ENCODE measurements at places on chromosomes 7 and 10. TPM values are rescaled to one million over a fixed set of nuclear protein-coding genes. Genes with fewer than 3 reads are reported as not detected.

CARD11 gene
- not detected for total RNA-seq

BLVRA gene
- total RNA-seq, result 41.2 TPM

CTNNA3 gene
- total RNA-seq, result not detected

IMMP2L gene
- 28.1 TPM for total RNA-seq

DNA sequence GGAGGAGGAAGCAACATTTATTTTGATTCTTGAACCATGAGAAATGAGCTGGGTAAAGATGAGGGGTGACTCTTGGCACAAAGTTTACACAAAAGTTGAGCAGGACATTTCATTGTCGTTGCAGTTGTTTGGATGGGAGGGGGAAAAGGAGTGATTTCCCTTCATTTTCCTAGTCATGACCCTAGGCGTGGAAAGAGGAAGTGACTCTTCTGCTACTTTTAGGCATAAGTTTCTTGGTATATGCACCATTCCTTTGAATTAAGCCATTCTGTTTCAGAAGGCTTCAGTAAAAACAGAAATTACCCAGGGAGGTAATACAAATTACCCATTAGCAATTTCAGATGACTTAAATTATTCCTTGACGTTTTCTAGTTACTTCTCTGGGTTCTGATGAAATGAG, 113.9 kb upstream of the FAM171A1 start:
- no peak for DNase-seq
- no peaks in the 10 kb centered on the region for H3K4me1 ChIP-seq
- no peak overlapping the region for H3K27ac ChIP-seq

Data from MCF 10A (cell line).